ENCODE measurements at places on chromosomes 12 and 14.

- no peak for DNase-seq
Measured at GRCh38 chr14:71119832-71120231, 212.6 kb downstream of the PCNX1 start.

GRCh38 chr14:99143793-99144192, 128.2 kb downstream of the BCL11B start:
- DNase-seq, result no peak

- no peak for DNase-seq
Measured at GRCh38 chr12:76272287-76272686, 75.9 kb downstream of the BBS10 start.

- no peak for DNase-seq
Measured at GRCh38 chr12:98817742-98818141, 172.7 kb downstream of the APAF1 start.
